ENCODE measurements at places on chromosomes 6 and 20.
A peak's percentile ranks its signal among the peaks of the same experiment; 100 is the strongest.

DNA sequence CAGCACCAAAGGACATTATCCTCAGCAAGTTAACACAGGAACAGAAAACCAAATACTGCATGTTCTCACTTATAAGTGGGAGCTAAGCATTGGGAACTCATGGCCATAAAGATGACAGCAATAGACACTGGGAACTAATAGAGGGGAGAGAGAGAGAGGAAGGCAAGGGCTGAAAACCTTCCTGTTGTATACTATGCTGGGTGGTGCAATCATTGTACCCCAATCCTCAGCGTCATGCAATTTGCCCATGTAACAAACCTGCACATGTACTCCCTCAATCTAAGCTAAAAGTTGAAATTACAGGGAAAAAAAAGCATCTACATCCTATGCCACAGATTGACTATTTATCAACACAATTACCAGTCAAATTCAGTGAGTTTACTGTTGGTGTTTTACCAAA lies 20.0 kb upstream of the VNN1 start:
- DNase-seq: no peak

GRCh38 chr6:109348226-109348625 lies 34.0 kb downstream of the CD164 start:
- DNase-seq: no peak

- no peak for DNase-seq
Measured at GRCh38 chr6:30656513-30656912, 9.6 kb downstream of the C6orf136 start.

GRCh38 chr6:157213426-157213825 lies 109.9 kb downstream of the TMEM242 start:
- no peak for DNase-seq

DNA sequence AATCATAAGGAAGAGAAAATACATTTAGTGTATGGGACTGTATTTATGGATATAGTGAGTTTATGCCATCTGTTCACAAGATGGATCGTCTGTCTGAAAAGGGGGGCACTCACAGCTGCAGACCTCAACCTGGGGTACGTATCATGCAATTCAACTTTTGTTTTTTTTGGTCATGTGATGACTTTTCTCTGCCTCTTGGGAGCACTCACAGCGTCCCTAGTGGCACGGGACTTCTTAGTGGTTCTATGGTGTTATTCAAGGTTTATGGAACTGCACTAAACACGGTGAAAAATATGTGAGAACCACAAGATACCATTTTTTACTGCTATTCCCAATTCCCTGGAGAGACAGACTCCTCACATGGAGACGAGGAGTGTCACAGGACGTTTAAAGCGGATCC lies 60.4 kb upstream of the MPC1 start:
- DNase-seq: no peak

- DNase-seq: no peak
Measured at GRCh38 chr20:41897708-41898107, 279.5 kb upstream of the CHD6 start.

DNA sequence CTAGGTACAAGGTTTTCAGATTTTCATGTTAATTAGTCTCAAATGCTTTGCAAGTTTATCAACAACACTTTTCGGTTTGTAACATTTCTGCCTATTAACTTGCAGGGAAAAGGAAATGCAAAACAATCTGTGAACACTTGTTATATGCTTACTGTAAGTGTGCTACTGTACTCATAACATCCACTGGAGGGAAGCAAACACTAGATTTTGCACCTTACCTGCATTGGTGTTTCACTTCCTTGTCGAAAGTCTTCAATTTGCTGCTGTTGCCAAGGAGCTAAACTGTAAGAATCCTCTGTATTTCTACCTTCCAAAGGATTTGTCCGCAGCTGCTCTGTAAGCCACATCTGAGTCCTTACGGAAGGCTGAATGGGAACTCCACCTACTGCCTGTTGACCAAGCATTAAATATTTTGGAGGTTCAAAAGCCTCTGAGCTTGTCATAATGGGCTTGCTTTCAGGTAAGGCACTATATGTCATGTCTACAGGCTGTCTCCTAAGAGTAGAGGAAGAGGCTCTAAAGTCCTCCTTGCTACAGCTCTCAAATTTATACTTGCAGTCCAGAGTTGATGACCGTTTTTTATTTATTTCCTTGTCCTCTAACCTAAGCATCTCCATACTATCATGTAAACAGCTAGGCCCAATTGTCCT lies 17.3 kb downstream of the PLN start:
- peak; percentile 48 for DNase-seq

DNA sequence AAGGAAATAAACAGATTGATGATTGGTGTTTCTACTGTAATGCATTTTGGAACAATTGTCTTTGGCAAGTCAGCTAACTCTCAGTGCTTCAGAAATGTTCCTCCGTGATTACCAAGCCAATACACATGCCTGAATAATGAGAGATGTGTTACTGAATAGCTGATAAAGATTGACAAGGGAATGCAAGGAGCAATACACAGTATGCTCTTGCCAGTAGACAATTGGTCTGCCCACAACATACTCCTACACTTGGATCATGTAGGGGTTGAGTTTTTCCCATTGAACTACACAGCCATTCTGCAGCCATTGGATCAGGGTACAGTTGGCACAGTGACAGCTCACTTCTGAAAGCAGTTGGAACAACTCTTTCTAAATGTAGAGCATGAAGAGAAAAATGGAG lies 5.6 kb upstream of the GJB7 start:
- DNase-seq: no peak

- peak; percentile 89 for DNase-seq
Measured at GRCh38 chr6:156866220-156867015, 89.2 kb downstream of the ARID1B start.

Data from M059J (cell line).